Right cardiac atrium (tissue), 5 donors: ENCODE measurements at places on chromosomes 1 and 21. TPM values are rescaled to one million over a fixed set of nuclear protein-coding genes. Genes with fewer than 3 reads are reported as not detected.
A peak's percentile ranks its signal among the peaks of the same experiment; 100 is the strongest.

The HTR1D gene
- total RNA-seq = not detected

DNA sequence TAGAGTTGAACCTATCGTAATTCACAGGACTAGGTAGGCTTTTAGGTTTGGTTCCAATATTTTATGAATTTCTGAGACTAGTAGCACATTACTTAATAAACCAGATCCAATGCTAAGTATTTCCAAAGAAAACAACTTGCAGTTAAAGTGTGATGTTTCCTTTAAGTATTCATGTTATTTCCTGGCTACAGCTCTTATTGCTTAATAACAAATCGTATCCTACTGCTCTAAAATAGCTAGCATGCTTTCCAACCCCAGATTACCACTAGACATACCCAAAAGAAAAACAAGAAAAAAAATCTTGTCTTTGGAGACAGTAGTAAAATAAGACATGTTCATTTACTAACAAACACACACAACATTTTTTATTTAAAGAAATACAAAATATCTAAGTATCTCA, 898 bp downstream of the KRTAP27-1 start:
- DNase-seq = no peak

The CXADR gene
- total RNA-seq = 22.5 TPM

The AADACL3 gene
- not detected for total RNA-seq

- peak; percentile 84 for DNase-seq
These were observed 28.6 kb downstream of the AKNAD1 start for GRCh38 chr1:108828074-108828961.

- peak; percentile 94 for DNase-seq
These were observed 19.3 kb upstream of the SAMD11 start for GRCh38 chr1:904310-904950.
